ENCODE measurements at places on chromosomes 4 and X.

DNA sequence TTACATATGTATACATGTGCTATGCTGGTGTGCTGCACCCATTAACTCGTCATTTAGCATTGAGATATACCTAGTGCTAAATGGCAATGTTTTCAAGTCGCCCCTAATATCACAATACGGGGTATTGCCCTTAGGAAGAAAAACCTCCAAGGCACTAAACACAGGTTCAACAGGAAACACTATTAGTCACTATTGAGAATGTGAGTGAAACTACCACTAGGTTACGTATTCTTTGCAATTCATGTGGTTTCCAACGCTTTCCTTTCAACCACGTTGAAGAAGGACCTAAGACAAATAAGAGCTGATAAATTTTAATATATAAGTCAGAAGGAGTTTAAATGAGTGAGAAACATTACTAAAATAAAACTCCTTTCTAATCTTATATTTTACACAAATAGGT, 134.7 kb upstream of the SPANXN4 start:
- no peak for DNase-seq

GRCh38 chr4:37717576-37717975, 31.4 kb upstream of the RELL1 start:
- DNase-seq, result peak; percentile 24

- no peak for DNase-seq
Measured at GRCh38 chr4:106704253-106704870, 331.8 kb downstream of the DKK2 start.

GRCh38 chrX:107541244-107541643, 87.1 kb upstream of the PRPS1 start:
- DNase-seq, result no peak

DNA sequence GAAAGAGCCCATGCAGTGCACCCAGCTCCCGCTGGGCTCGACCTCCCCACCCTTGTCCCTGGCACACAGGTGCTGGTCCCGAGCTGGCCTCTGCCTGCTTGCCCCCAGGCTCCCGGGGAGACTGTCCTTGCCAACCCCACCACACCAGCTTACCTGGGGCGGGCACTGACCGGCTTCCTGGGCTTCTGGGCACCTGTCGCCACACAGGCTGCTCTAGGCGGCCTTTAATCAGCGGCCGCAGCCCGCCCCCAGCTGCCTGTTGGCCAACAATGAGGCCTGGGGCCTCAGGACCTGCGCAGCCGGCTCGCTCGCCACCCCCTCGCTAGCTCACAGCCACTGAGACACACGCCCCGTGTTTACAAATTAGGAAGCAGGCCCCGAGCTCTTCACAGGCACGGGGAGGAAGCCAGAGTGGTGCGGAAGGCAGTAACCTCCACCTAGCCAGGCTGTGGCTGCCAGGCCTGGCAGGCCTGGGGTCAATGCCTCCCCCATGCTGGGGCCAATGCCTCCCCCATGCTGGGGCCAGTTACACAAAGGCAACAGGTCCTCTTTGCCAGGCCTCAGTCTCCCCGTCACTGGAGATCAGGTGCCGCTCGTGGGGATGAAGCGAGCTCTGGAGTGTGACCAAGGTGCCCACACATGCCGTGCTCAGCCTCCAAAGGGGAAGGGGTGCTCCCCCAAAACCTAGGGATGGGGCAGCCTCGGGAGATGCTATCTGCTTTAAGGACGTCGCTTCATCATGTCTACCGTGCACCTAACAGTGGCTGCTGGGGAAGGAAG, at the start of gene TREX2:
TREX2 (minus strand) TSS at position 201 of the 780 bp plus-strand sequence. CDS start 626 bp downstream, outside the sequence.
- no peak for DNase-seq

- peak; percentile 8 for DNase-seq
Measured at GRCh38 chrX:10841579-10841978, 221.2 kb upstream of the MID1 start.

GRCh38 chr4:118888666-118889311, at the start of gene SYNPO2:
Gene SYNPO2, plus strand, starts transcription at chr4:118888854. Its CDS starts 183 bp downstream, at chr4:118889037.
- peak; percentile 31 for DNase-seq

DNA sequence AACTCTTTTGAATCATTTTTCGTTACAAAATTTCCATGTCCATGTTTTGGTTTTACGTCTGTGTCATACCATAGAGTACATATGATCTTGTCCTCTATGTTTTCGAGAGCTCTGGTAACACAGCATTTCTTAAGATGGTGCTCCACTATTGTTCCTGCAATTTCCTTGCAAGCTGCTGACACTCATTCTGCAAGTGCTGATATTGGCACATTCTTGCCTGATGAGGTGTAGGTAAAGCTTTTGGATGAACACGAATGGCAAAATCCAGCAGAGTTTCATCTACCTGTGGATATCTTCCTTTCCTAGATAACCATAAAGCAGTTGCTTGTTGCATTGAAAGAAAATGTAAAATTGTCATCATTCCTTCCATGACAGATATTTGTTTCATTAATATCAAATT, 41.3 kb downstream of the MAGEB17 start:
- DNase-seq, result no peak

GRCh38 chr4:8847331-8847730, 24.3 kb downstream of the HMX1 start:
- no peak for DNase-seq

DNA sequence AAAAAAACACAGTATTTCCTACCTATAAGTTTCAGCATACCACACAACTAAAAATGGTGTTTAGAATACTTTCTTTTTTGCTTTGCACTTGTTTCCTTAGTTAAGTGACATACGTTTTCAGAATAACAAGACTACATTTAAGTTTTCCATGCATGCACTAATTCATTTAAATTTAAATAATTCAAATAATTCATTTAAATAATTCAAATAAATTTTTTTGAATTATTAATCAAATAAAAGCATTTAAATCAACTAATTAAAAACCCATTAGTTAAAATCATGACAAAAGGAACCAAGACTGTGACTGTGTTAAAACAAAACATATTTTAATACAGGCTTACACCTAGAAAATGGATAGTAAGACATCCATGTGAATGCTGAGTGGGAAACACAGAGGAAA, 12.8 kb downstream of the ANXA5 start:
- no peak for DNase-seq

DNA sequence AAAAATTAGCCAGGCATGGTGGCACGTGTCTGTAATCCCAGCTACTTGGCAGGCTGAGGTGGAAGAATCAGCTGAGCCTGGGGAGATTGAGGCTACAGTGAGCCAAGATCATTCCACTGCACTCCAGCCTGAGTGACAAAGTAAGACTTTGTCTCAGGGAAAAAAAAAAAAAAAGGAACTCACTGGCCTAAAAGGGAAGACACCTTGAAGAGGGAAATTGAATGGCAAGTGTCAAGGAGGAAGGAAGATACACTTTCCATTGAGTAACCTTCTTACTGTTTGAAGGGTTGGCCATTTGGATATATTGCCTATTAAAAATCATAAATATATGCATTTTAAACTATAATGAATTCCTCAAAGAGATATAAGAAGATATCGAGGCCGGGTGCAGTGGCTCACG, 147.5 kb upstream of the FAM241A start:
- no peak for DNase-seq

GRCh38 chrX:16403808-16404207, 236.5 kb downstream of the MAGEB17 start:
- DNase-seq, result no peak

DNA sequence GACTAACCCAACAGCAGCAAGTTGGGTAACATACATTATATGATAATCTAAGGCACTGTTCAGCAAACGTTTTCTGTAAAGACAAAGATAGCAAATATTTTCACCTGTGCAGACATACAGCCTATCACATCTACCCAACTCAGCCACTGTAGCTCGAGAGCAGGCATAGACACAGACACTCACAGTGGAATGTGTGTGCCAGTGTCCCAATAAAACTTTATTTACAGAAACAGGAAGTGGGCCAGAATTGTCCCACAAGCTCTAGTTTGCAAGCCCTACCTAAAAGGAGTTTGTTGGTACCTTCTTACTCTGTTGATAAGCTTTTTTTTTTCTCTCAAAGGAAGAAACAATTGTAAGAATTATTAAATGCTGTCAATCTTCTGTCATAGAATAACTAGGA, 11.9 kb upstream of the FAM9A start:
- DNase-seq, result no peak

DNA sequence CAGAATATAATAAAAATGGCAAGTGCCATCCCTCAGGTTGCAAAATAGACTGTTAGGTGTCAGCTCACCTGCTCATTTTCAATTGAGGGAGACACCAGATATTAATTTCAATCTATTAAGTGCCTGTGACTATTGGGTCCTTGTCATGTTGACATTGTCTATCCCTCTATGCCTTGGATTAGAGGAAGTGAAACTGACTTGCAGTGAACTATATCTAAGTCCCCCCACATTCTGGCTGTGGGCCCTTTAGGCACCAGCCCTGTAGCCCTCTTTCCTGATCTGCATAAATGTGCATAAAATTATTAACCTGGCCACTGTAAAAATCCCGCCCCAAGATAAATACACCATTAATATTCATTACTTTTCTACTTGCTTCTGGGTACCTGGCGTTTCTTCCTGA, 293.0 kb upstream of the CLNK start:
- no peak for DNase-seq

GRCh38 chrX:22360129-22360528, 87.4 kb downstream of the CBLL2 start:
- no peak for DNase-seq

DNA sequence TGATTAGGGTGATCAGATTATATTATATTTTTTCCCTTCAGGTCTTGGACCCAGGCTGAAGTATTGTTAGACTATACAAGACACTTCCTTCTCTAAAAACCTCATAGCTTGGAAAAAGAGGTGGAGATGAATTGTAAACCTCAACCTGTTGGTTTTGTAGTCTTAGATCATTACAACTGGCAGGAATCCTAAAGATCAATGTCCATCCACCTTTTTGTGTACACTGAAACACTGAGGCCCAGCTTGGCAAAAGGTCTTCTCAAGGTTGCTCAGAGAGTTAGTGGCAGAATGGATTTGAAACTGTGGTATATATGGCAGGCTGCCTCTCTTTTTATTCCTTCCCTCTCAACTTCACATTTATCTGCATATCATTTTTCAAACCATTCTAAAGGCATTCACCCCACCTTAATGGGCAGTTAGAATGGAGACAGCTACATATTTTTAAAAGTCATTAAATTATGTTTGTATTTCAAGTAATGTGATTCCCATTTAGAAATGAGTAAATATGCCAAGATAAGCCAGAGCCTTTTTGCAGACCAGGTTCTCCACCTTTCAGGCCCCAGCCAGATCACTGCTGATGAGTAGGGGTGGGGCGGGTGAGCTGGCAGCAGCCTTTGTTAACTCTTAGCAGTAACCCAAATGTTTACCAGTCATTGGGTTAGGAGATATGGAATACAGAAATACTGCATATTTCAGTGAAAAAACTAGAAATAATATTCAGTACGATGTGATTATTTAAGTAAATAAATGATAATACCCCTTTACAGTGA, 243.2 kb upstream of the F9 start:
- no peak for DNase-seq

- no peak for DNase-seq
Measured at GRCh38 chr4:159281771-159282170, 178.9 kb downstream of the RAPGEF2 start.

DNA sequence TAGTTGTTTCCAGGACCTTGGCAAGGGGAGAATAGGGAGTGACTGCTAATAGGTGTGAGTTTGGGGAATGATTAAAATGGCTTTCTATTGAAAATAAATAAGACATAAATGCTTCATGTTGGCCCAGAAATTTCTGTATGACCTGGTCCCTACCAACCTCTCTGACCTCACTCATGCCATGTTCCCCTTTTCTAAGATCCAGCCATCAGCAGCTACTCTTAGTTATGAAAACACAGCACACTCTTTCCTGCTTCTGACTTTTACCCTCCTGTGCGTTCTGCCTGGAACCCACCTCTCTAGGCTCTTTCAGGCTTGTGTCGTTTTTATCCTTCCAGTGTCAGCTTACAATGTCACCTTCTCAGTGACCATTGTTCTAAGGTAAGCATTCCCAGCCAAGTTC, 14.8 kb upstream of the CXCL5 start:
- no peak for DNase-seq

GRCh38 chrX:48516987-48517386, 4.6 kb upstream of the EBP start:
- DNase-seq, result no peak

DNA sequence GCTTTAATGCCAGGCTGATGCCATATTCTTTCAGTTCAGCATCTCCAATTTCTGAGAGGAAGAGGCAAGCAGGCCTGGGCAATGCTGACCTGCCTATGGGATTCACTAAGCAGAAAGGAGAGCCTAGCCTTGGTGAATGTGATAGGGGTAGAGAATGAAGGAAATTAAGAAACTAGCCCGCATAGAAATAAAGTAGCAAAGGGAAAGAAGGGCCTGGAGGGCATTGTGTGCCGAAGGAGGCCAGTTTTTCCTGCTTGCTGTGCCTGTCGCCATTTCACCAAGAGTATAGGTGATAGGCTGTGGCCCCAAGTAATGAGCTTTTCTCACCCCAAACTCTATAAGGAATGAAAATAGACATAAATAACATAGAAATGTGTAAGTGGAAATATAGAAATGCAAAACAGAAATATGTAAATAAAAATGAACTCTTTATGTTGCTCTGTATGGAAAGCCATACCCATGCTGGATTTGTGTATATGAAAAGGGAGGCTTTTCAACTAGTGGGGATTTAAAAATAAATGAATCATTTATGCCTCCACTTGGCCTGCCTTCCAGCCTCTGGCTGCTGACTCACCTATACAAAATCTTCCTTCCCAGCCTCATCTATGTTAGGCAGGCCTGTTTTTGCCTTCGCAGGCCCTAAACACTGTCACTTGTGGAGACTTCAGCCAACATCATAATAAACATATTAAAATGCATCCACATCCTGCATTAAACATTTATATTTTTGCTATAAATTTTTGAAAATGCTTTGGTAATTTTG, 5.1 kb upstream of the OCRL start:
- DNase-seq, result no peak

DNA sequence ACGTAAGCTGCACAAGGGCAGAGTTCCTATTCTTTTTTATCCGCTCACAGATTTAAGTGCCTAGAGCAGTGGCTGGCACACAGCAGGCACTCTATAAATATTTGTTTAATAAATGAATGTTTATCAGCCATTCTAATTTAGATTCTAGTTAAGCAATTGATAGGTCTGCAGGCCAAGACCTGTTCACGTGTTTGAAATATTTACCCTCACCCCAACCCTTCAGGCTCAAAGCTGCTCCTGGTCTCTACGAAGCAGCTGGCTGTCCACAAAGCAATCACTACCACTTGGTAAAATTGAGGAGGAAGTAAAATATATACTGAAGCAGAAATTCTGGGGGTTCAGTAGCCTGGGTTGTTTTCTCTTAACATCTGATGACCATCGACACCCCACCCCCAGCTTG, 158.1 kb downstream of the MGST2 start:
- no peak for DNase-seq

- DNase-seq, result no peak
Measured at GRCh38 chrX:19628011-19628575, 112.8 kb upstream of the MAP3K15 start.

GRCh38 chrX:63835361-63835760, 50.3 kb upstream of the ARHGEF9 start:
- DNase-seq, result no peak

All from AG09309 (cell line).